Gastroesophageal sphincter (tissue), 4 donors: ENCODE measurements at places on chromosomes 5 and 9. TPM values are rescaled to one million over a fixed set of nuclear protein-coding genes. Genes with fewer than 3 reads are reported as not detected.

- no peak for ATAC-seq
Measured at GRCh38 chr9:33436445-33436844, 10.9 kb downstream of the AQP3 start.

DNA sequence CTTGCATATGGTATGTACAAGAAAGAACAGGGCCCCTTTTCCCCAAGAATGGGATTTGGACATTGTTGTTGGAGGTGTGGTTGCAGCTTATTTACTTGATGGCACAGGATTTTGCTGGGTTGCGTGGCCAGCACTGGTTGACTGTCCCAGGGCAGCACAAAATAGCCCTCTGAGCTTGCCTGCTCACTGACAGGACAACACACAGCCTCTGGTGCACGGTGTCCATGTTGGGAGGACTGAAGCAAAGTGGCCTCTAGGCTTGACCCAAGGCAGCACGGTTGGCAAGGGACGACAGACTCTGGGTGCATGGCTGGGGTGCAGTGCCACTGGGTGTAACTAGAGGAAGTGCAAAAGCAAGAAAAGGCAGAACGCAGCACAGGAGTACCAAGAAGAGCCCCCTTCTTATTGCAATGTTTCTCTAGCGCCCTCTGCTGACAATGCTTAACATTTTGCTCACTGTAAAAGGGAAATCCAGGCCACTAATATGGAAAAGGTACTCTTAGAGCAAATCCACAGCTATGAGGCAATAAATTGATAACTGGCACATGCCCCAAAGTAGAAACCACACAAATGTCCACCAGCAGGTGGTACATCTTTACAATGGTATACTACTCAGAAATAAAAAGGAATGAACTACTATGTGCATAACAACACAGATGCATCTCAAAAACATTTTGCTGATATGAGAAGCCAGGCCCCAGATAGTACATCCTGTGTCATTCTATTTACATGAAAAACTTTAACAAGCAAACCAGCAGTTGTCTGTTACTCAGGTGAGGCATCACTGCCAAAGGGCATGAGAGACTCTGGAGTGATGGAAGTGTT is 47.4 kb upstream of the BARX1 start:
- no peak for ATAC-seq

DNA sequence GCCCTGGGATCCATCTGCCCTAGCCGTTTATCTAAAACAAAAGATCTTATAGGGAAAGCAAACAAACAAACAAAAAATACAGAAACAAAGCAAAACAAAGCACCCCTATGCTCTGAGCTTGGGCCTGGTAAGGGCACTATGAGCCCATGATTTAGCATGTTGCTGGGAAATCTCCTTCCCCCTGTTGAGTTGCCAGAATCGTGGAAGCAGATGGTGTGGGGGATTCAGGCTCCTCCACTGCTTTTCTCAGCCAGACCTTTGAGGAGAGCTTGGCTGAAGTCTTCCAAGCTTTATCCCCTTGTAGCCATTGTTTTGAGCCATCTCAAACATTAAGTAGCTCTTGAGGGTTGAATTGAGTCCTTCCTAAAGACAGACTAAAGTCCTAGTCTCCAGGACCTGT is 29.9 kb downstream of the TMC1 start:
- ATAC-seq = no peak

- no peak for ATAC-seq
Measured at GRCh38 chr9:87140605-87141109, 193.4 kb upstream of the GAS1 start.

- ATAC-seq = no peak
Measured at GRCh38 chr5:133387091-133387490, 225.2 kb downstream of the FSTL4 start.

Gene F2R
- 10.2 TPM for total RNA-seq

Gene NME5
- 4.3 TPM for total RNA-seq
